ENCODE measurements at places on chromosomes 5 and 9. TPM values are rescaled to one million over a fixed set of nuclear protein-coding genes. Genes with fewer than 3 reads are reported as not detected.
A peak's percentile ranks its signal among the peaks of the same experiment; 100 is the strongest.

PKD2L2 gene
- not detected for total RNA-seq

- H3K4me1 ChIP-seq: no peaks in the 10 kb centered on the region
- no peak for DNase-seq
- H3K4me3 ChIP-seq: no peak overlapping the region
- no peak overlapping the region for H3K27ac ChIP-seq
- no peaks in the 10 kb centered on the region for H3K27me3 ChIP-seq
- no peaks in the 10 kb centered on the region for H3K36me3 ChIP-seq
These were observed 36.9 kb upstream of the TXN start for GRCh38 chr9:110293248-110293647.

IFNE gene
- 2.0 TPM for total RNA-seq

DNA sequence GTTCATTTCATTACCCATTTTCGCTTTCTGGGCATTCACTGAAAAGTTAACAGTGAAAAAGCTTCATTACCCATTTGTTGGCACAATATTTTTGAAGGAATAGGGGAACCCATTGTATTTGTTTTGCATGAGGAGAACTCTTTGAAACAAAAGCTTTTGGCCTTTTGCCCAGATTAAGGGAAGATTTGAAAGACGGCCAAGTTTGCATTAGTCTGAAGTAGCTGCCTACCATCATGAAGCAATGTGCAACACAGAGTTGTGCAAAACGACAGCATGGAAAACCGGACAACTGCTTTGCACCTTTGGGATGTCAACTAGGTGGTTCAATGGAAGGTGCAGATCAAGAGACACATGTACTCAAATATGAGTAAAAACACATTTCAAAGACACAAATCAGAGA, 84.9 kb downstream of the TRPM3 start:
- H3K36me3 ChIP-seq: no peaks in the 10 kb centered on the region
- DNase-seq: no peak
- no peak overlapping the region for H3K27ac ChIP-seq
- H3K4me1 ChIP-seq: peaks cover 8% of the 10 kb centered on the region

GRCh38 chr9:35651956-35652828, 1.5 kb upstream of the SIT1 start:
- H3K36me3 ChIP-seq: no peaks in the 10 kb centered on the region
- peaks cover 19% of the 10 kb centered on the region for H3K4me1 ChIP-seq
- no peak overlapping the region for H3K4me3 ChIP-seq
- no peak for DNase-seq
- H3K27me3 ChIP-seq: no peaks in the 10 kb centered on the region
- H3K27ac ChIP-seq: no peak overlapping the region

DNA sequence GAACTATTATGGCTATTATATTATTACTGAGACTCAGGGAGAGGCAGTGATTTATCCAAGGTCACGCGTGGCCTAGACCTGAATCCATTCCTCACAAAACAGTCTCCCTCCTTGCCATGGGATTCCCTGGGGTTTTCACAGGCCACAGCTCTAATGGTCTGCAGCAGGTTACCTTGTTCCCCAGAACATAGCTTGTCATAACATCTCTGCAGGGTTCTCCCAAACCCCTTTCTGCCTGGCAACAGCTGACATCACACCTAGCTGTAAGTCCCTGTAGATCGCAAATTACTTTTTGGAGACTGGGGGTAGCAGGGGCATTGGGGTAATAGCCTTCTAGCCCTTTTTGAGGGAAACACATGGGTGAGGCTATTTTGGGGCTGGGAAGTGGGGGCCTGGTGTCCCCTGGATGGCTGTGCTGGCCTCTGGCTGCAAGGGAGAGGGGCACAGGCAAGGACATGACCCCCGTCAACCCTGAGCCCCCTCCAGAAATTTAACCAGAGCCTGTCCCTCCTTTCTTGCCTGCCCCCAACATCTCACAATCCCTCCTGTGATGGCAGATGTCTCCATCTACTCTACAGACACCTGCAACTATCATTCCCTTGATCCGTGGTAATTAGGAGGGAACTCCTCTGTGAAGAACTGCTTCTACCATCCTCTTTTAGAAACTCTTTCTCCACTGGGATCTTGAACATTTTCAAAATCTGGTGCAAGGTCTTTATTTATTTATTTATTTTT, 1.3 kb downstream of the CD74 start:
- H3K27ac ChIP-seq: peak overlapping the region; percentile 89
- no peaks in the 10 kb centered on the region for H3K27me3 ChIP-seq
- DNase-seq: no peak

DNA sequence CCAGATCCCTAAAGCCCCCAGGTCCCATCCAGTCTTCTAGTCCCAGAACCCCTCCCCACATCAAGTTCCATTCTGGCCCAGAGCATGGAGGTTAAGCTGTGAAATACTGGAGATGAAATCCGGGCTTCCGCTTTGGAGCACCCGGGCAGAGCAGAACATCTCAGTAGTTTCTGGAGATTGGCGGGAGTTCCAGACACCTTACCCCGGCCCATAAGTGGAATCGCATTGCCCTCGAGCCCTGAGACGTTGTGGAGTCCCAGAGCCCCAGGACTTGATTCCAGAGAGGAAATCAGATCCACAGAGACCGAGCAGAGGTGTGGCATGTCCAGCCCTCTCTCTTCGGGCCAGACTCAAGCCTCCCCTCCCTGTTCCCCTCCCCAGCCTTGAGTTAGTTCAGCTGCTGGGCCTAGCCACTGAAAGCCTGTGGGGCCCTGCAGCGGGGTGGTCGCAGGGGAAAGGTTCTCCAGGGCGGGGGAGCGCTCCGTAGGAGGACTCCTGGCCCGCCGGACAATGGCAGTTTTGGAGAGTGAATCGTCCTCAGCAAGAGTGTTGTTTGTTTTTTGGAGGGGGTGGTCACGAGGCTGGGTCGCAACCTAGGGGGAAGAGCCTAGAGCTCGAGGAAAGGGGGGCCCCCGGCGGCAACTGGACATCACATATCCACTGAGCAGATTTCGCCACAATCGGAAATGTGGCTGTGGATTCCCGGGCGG, 1.0 kb upstream of the PAX5 start:
- peaks cover 100% of the 10 kb centered on the region for H3K27me3 ChIP-seq
- H3K4me1 ChIP-seq: peaks cover 19% of the 10 kb centered on the region
- no peak for DNase-seq
- no peak overlapping the region for H3K27ac ChIP-seq

DNA sequence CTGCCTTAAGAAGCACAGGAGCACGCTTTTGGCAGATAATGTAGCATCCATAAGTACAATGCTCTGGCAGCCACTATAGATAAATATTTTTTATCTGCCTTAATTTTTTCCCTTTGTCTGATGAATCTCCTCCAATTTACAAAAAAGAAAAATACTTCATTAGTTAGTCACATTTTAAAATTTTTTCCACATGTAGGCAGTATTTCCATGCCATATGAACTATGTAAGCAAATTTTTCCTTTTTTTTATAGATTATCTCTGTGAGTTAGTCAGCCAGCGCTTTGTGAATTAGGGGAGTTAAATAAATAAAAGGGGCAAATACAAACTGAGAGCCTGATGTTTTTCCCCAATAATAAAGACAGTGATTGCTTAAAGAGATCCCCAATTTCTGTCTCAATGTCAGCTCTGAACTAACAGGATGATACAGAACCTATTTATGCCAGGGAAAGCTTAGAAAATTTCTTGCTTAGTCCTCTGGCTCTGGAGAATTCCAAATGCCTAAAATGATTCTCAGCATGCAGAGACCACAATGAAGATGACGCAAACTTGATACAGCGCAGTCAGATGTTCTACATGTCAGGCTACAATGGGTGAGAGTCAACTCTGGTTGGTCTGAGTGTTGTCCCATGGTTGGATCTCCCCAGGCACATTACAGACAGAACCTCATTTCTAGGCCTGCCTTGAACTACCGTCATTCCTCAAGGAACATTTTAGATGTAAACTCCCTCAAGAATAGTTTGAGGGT, 390.4 kb upstream of the CDH6 start:
- H3K4me1 ChIP-seq: no peaks in the 10 kb centered on the region
- H3K4me3 ChIP-seq: no peak overlapping the region
- H3K36me3 ChIP-seq: no peaks in the 10 kb centered on the region
- no peak for DNase-seq
- no peak overlapping the region for H3K27ac ChIP-seq

DNA sequence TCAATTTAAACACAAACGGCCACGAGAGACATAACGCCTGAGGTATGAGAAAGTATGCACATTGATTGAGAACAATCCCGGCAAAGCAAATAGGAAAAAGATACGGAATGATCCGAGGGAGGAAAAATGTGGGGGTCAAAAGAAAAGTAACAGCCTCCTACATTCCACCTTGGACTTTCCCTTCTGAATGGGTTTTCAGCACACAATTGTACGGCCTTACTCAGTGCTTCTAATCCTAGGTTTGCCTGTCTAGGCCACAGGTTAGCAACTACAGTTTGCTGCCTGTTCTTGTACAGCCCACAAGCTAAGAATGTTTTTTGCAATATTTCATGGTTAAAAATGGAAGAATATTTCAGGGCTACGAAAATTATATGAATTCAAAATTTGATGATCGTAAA, 46.2 kb upstream of the RNF20 start:
- no peaks in the 10 kb centered on the region for H3K36me3 ChIP-seq
- peak overlapping the region; percentile 92 for H3K4me3 ChIP-seq
- H3K27ac ChIP-seq: peak overlapping the region; percentile 28
- peaks cover 13% of the 10 kb centered on the region for H3K4me1 ChIP-seq

DNA sequence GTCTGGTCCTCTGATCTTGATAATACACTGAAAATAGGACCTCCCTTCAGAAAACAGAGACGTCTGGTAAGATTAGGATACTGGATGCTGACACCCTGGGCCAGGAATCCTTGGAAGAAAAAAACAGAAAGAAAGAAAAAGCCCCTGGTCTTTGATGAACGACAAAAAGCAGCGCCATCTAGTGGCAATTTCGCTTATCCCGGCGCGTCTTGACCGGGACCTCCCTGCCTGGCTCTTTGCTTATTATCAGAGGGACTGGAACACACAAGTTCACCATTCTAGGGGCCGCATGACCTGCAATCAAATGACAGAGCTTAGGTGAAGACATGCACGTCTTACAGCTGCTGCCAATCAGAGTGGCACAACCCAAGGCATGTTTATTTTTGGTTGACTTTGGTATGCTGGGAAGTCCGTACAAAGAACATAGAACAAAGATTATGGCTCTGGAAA, 114.9 kb upstream of the NFIB start:
- H3K27me3 ChIP-seq: no peaks in the 10 kb centered on the region
- no peaks in the 10 kb centered on the region for H3K36me3 ChIP-seq

SPINK4 gene
- total RNA-seq: not detected

DNA sequence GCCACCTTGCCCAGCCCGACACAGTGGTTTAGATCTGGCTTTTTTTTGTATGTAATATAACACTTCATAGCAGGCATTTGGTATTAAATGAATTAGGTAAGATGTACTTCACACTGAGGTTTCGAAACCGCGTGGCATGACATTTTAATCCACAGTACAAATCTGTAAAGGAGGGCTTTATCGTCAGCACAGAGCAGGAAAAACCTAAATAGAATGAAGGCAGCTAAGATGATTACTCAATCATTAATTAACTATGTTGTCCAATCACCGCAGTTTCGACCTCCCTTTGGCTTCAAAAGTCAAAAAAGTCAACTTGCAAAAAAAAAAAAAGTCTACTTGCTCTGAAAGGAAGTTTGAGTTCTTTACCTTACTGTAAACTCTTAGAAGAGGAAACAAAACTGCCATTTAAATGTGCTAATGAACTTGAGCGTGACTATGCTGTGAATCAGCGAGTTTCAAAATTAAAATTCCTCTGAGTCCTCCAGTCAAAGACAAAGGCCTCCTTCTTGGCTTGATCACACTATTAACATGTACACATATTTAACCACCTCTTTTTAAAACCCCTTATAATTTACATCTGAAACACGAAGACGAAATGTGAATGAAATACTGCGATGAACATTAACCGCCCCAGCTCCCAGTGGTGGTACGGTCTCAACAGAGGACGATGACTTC, 698 bp upstream of the SEC24A start:
- H3K4me1 ChIP-seq: peaks cover 19% of the 10 kb centered on the region
- H3K36me3 ChIP-seq: peaks cover 3% of the 10 kb centered on the region
- no peak for DNase-seq
- peak overlapping the region; percentile 87 for H3K4me3 ChIP-seq

DNA sequence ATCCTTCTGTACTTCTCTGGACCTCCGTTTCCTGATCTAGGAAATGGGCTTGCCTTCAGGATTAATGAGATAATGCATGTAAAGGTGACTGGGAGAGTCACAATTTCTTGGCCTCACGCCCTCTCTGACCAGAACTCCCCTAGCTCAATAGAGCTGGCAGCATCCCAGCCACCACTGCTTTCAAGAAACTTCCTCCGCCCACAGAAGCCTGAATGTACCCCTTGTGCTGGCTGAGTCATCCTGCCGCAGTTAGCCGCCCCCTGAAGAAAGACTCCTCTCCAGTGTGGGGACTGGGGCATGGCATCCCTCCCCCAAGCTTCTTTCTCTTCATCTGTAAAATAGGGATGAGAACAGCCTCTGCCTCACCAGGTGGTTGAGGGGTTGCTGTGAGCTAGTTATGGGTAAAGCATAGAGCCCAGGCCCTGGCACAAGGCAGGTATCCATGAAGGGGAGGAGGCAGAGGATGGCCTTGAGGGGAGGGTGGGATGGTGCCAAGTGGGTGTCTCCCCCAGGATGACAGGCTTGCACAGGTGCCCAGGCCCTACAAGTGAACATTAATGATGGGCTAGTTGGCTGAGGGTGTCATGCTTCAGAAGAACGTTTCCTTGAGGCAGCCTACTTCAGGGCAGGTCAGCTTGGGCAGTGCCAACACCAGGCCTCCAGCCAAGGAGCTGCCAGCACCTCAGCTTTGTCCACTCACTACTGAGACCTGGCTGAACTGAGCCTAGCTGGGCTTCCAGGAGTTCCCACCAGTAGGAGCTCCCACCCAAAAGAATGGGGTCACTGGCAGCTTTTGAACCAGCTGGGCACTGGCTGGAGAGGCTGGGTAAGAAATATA, 3.4 kb downstream of the PDLIM4 start:
- H3K36me3 ChIP-seq: peaks cover 11% of the 10 kb centered on the region
- peaks cover 59% of the 10 kb centered on the region for H3K4me1 ChIP-seq
- peak; percentile 27 for DNase-seq
- H3K27me3 ChIP-seq: no peaks in the 10 kb centered on the region
- peak overlapping the region; percentile 23 for H3K4me3 ChIP-seq
- H3K27ac ChIP-seq: peak overlapping the region; percentile 93

GRCh38 chr5:101897914-101898313, 398.2 kb downstream of the SLCO4C1 start:
- no peak for DNase-seq
- H3K36me3 ChIP-seq: no peaks in the 10 kb centered on the region
- no peak overlapping the region for H3K27ac ChIP-seq
- H3K4me3 ChIP-seq: no peak overlapping the region
- H3K4me1 ChIP-seq: peaks cover 4% of the 10 kb centered on the region
